SK-N-SH (cell line): ENCODE measurements at places on chromosomes 4 and X. TPM values are rescaled to one million over a fixed set of nuclear protein-coding genes. Genes with fewer than 3 reads are reported as not detected.

NDP gene
- polyA plus RNA-seq: 0.13 and 0.16 TPM in 2 replicates

UGT2A1 gene
- polyA plus RNA-seq: 0.10 and 0.19 TPM in 2 replicates

HTN1 gene
- polyA plus RNA-seq: not detected in 2 replicates

CT45A5 gene
- polyA plus RNA-seq: not detected in 2 replicates

GAB3 gene
- polyA plus RNA-seq: 3.3 and 4.5 TPM in 2 replicates

ASB5 gene
- polyA plus RNA-seq: 0.13 and 0.54 TPM in 2 replicates

SSX4 gene
- polyA plus RNA-seq: not detected in 2 replicates

FAM184B gene
- polyA plus RNA-seq: not detected in 2 replicates

ARSD gene
- 19.8 and 20.0 TPM in 2 replicates for polyA plus RNA-seq

AKAP14 gene
- 0.16 and 0.23 TPM in 2 replicates for polyA plus RNA-seq

SMIM31 gene
- not detected in 2 replicates for polyA plus RNA-seq

GRIA3 gene
- polyA plus RNA-seq: 0.15 and 0.31 TPM in 2 replicates

UGT8 gene
- not detected in 2 replicates for polyA plus RNA-seq

TRPC3 gene
- not detected in 2 replicates for polyA plus RNA-seq

GRCh38 chr4:27048429-27049238, 188.0 kb downstream of the STIM2 start:
- peak; percentile 46 for DNase-seq

DNA sequence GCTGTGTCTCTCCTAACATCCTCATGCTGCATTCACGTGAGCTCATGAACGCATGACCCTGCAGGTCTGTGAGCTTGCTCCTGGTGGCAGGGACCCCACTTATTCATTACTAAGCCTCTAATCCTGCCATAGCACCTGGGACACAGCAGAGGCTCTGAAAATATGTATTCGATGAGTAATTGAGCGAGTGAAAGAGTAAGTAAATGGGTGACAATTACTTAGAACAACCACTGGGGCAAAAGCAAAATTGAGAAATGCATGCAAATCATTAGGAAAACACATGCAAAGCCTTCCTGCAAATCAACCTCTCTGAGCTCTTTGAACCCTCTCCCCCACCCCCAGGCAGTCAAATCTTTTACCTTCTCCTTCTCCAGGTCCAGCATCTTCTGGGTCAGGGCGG, 23.6 kb upstream of the C4orf50 start:
- no peak for DNase-seq

DNA sequence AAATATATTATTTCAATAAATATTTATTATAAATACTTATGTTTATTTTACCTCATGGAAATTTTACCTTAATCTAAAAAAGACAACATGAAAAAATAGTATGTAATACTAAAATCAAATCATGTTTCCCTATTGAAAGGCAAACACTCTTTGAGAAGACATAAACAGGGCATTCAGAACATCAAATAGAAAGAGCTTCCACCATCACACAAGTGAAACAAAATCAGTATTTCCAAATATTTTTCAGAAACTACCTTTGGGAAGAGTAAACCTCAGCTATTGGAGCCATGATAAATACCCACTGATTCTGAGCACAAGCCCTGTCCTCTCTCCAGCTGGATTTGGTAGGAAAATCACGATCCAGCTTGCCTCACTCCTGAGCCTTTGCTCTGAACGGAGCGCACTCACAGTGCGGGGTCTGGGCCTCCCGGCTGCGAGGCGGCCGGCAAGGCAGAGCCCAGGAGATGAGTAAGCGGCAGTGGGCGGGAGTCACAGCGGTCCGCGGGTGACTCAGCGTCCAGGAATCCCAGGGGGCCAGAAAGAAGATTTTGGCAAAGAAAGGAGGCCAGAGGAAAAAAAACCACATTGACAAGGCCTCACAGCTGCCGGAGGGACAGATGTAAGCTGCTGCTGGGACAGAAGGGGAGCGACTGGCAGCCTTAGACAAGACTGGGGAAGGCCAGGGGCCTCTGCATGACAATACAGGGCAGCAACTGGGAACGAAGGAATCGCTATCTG, 14.7 kb upstream of the ANXA5 start:
- DNase-seq: peak; percentile 65

- DNase-seq: no peak
Observed at GRCh38 chr4:89754531-89754930, 82.4 kb downstream of the SNCA start.

DNA sequence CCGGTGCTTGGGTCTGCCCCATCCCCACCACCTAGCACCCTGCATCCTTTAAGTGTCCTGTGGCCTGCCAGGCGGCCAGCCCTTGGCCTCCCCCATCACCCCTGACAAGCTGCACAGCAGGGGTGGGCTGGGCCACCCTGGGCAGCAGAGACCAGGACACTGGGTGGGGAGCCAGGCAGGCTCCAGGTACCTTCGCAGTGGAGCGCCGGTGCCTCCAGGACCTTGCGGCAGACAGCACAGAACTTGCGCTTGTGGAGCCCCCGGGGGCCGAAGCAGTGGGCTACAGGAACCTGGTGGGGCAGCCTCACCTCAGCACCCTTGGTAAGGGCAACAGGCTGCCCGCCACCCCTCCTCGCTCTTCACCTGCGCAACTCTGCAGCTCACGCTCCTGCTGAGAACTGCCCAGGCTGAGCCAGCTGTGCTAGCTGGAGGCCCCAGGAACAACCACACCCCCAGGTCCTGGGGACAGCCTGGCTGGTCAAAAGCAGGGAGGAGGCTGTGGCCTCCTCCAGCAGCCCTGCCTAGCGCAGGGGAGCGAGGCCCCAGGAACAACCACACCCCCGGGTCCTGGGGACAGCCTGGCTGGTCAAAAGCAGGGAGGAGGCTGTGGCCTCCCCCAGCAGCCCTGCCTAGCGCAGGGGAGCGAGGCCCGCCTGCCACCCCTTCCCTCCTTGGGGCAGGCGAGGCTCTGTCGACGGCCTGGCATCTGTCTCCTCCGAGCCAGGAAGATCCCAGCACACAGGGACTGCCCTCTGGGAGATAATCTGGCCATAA, 4.6 kb downstream of the DGKQ start:
- no peak for DNase-seq

DNA sequence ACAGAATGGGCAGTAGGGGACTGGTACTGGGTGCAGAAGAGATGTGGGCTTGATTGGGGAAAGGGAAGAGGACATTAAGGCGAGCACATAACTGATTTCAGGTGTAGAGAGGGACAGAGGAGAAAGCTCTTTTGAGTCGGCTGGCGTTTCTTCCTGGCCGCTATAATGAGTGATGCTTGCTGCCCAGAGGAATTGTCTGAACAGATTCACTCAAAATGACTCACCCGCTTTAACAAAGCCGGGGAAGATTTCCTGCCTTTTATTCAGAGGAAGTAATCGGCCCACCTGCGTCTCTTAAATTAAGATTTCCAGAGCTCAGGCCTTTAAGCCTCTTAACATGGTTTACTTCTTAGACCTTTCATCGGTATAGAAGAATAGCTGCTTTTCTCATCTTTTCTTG, 102.1 kb upstream of the AP1S2 start:
- DNase-seq: no peak

DNA sequence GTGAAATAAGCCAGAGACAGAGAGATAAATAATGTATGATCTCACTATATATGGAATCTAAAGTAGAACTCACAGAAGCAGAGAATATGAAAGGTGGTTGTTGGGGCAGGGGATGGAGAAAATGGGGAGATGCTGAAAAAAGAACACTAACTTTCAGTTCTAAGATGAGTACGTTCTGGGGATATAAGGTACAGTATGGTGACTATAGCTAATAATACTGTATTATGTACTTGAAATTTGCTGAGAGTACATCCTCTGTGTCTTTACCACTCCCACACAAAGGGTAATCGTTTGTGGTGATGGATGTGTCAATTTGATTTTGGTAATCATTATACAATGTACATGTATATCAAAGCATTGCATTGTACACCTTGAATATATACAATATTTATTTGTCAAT, 6.6 kb downstream of the FBXL5 start:
- DNase-seq: no peak

DNA sequence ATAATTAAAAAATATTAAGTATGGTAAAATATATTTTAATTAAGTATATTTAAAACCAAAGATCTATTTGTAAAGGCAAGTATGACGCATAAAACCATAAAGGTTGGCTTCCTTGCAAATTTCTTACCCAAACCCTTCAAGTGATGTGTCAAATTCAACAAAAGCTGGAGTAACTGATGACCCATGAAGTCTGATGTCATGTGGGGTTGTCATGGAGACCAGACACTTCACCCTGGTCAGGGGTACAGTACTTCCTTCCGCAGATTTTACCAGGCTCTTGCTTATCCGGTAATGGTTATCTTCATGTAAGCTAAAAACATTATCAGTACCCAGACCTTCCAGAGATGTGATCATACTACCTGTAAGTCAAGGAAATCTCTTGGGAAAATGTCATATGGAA, 170.1 kb downstream of the WDFY3 start:
- DNase-seq: peak; percentile 16

- no peak for DNase-seq
Observed at GRCh38 chrX:72201836-72202536, 20.4 kb downstream of the PIN4 start.

- DNase-seq: no peak
Observed at GRCh38 chr4:138088449-138089208, 153.5 kb downstream of the SLC7A11 start.

DNA sequence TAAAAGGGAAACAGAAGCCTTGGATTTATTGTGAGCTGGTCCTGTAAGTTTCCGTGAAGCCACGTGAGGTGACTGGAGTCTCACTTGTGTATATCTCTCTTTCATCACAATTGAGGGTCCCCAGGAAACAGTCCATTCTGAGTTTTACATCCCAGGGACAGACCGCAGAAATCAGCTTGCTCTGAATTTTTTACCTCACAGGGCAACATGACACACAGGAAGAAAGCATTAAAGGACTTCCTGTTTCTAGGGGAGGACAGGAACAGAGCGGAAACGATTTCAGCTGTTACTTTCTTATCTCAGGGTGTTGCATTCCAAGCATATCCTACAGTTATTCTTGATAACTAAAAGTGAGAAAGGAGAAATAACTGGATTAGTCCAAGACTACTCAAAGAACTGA, 553.5 kb downstream of the TRAM1L1 start:
- DNase-seq: no peak

DNA sequence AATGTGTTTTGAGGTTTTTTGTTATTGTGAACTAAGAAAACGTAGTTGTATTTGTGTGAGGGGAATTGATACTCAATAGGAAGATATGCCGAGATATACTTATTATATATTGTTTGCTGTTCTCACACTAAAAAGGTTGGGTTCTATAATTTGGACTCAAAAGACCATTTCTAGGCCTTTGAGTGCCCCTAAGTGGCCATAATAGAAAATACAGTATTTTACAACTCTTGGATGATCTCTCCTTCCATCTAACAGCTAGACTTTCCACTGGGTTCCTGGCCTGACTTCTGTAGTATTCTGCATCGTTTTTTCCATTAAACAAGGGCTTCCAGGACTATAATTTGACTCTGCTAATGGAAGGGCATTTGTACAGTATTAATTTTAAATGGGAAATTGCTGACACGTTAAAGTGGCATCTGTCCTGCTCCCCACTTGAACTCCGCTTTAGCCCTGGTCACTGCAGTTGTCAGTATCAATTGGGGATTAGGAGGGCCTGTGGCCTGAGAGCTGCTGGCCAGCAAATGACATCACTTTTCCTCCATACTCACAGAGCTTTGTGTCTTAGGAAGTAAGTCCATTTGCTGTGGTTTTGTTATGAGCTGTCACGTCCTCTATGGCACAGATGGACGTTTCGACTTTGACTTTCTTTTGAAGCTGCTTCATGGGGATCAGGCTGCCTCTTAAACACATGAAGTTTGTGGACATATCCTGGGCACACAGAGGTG, 176.9 kb downstream of the SLIT2 start:
- DNase-seq: no peak

GRCh38 chrX:78661836-78662235, 2.7 kb upstream of the RTL3 start:
- DNase-seq: no peak

DNA sequence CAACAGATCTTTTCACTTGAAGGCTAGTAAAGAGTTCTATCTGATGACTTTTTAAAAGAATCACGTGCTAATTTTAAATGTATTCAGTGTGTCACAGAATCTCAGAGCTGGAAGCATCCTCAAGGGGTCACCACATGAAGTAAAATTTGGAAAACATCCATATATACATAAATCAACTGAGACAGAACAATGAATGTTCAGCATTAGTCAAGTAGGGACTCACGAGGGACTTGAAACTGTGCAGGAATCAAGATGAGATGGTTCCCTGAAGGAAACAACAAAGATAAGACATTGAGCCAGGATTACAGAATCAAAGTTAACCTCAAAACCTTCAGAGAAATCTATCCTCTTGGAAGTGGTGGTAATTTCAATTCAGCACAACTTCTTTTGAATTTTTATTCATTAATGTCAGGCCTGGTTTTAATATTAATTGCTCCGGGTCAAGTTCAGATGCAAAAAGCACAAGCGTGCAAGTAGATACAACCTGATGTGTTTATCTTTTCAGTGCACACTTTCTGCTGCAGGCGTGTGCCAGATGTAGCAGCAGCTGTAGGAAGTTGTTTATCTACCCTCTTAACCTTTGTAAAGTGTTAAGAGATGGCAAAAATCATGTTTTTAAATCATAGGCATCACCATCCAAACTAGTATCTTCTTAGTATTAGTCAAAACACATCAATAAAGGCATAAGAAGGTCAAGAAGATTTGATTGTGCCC, 87.7 kb upstream of the SRD5A3 start:
- no peak for DNase-seq

DNA sequence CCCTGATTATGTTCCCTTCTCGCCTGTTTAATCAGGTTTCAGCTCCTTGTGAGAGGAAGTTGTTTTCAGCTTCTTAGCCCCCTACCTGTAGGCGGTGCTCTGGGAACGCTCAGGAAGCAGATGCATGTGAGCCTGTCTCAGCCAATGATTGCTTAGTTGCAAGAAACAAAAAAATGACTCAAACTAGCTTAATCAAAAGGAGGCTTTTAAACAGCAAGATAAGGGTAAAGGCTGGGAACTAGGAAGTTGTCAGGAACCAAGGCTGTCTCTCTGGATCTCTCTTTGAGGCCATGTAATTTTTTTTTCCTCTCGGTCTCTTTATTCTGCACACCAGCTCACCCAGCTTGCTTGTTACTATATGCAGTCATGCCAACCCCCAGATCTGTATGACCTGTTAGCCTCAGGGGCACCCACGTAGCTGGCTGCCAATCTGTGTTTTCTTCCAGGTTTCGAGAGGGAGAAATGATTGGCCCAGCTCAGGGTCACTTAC, 109.1 kb downstream of the PTTG2 start:
- DNase-seq: peak; percentile 53

GRCh38 chr4:55127053-55127452, 1.7 kb upstream of the KDR start:
- no peak for DNase-seq
